ENCODE measurements at places on chromosomes 1 and 21. TPM values are rescaled to one million over a fixed set of nuclear protein-coding genes. Genes with fewer than 3 reads are reported as not detected.

OR6Y1 gene
- total RNA-seq, result not detected

LIPI gene
- not detected for total RNA-seq

NFASC gene
- total RNA-seq, result not detected

TMCC2 gene
- 1.1 TPM for total RNA-seq

CXADR gene
- 0.78 TPM for total RNA-seq

FLG2 gene
- total RNA-seq, result not detected

CTSK gene
- total RNA-seq, result 6.9 TPM

SYT11 gene
- 5.7 TPM for total RNA-seq

GJA9 gene
- total RNA-seq, result not detected

KIAA0040 gene
- total RNA-seq, result 70.7 TPM

GPR25 gene
- not detected for total RNA-seq

TSSK3 gene
- total RNA-seq, result 1.1 TPM

FALEC gene
- total RNA-seq, result not detected

CTTNBP2NL gene
- total RNA-seq, result 0.50 TPM

TNNI3K gene
- total RNA-seq, result not detected

CADM3 gene
- not detected for total RNA-seq

LYPD8 gene
- total RNA-seq, result not detected

KRTCAP2 gene
- 190 TPM for total RNA-seq

CNST gene
- 42.2 TPM for total RNA-seq

ST7L gene
- total RNA-seq, result 13.5 TPM

LAD1 gene
- total RNA-seq, result not detected

LCE1E gene
- total RNA-seq, result not detected

AMY1C gene
- not detected for total RNA-seq

FAM167B gene
- 0.58 TPM for total RNA-seq

FAM163A gene
- not detected for total RNA-seq

Measured in activated naive CD4-positive, alpha-beta T cell treated with anti-CD3 and anti-CD28 coated beads, Interleukin-2, amount 10 ng/mL, durations not matched to agents 5 hours and 36 hours (primary cell).